ENCODE measurements at places on chromosomes 1 and 21.
A peak's percentile ranks its signal among the peaks of the same experiment; 100 is the strongest.

GRCh38 chr21:38494703-38495102, 3.6 kb downstream of the ERG start:
- no peak for DNase-seq

DNA sequence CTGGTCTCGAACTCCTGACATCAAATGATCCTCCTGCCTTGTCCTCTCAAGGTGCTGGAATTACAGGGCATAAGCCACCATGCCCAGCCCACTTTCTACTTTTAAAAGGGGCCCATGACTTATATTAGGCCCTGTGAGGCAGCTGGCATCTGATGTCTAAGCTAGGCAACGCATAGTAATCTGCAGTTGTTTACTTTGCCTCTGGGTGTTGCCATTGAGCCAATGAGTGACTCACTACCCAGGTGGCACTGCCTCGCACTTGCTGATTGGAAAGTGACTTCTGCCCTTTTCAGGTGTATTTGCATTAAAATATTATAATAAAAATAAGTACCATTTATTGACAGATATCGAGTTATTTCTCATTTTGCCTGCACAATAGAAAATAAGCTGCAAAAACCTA, 84.9 kb downstream of the KIF14 start:
- DNase-seq = no peak

DNA sequence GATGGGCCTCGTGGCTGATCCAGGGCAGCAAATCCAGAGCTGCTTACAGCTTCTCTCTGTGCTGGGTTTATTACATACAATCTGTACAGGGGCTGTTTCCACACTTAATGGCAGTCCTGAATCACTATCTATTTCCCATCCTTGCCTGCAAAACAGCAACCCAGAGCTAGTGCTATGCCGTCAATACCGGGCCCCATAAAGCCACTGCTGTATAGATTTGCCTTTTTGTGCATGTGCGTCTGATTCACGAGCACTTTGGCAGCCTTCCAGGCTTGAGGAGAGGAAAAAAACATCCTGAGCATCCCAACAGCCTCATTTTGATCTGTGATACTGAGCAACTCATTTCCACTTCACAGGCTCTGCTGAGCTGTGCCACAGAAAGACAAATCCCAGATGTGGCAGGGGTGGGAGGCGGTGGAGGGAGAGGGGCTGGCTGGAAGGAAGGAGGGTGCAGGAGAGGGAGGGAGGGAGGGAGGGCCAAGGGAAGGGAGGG, 65.2 kb upstream of the TARBP1 start:
- DNase-seq = peak; percentile 88

DNA sequence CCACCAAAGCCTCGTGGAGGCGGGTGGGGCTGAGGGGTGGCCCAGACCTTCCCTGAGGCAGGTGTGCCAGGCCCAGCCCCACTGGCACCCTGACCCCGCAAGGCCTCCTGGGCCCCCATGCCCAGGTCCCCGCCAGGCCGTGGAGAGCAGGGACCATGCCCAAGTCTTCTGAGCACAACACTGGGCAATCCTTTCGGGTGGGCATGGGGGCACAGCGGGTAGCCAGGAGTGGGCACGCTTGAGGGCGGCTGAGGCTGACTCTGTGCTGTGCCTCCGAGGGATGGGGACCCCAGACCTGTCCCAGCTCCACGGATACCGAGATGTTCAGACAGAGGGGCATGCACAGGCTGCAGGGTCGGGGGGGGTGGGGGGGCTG, 12.9 kb downstream of the CFAP410 start:
- DNase-seq = no peak

DNA sequence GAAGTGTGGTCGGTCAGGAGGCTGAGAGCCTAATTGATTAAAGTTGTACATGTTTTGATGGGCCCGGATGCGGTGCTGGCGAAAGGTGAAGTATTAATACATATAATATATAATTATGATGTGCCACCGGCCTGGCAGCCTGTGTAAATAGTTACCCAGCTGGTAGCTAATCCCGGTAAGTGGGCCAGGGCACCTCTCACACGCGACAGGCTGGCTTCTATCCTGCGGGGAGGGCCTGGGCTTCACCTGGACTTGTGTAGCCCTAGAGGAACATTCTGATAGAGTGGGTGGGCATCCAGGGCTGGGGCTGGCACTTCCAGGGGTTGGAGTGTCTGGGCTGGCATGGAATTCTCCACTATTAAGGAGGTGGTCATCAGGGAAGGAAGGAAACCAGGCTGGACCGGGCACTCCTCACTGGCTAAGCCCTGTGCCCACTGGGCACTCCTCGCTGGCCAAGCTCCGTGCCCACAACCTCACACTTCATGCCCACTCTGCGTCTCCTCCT, 48.3 kb downstream of the IGSF21 start:
- no peak for DNase-seq

DNA sequence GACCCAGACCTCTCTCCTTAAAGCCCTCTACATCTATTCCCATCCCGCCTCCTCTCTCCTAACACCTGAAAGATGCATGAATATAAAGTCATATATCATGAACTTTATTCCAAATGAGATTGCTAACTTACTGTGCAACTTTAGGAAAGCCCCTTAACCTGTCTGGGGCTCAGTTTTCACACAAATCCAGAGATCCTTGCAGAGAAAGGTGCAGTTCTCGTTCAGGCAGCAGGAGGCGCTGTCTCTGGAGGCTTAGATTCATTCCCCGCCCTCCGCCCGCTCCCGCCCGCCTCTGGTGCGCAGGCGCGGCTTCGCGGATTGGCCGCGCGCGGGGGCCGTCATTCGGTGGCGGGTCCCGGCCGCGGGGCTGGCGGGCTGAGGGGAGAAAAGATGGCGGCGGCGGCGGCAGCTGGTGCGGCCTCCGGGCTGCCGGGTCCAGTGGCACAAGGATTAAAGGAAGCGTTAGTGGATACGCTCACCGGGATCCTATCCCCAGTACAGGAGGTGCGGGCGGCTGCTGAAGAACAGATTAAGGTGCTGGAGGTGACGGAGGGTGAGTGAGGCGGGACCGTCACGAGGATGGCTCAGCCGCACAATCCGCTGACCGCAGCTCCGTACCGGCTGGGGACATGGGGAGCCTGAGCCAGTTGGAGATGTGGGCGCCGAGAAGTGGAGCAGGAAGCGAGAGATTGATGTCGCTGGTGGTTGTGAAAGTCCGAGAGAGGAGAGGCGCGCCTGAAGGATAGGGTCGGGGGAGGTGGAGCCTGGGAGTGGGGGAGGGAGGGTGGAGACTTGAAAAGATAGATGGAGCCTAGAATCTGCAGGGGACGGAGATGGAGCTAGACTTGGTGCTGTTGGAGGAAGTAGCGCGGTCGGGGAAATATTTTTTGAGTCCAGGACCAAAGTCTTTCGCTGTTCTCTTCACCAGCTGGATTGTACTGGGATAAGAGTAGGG, at the start of gene IPO9:
Gene IPO9 (plus strand): TSS at position 338 of the 955 bp plus-strand sequence. CDS start 53 bp downstream, at position 391.
- DNase-seq = peak; percentile 74

GRCh38 chr1:206972728-206973127, 2.5 kb upstream of the FCAMR start:
- DNase-seq = no peak

DNA sequence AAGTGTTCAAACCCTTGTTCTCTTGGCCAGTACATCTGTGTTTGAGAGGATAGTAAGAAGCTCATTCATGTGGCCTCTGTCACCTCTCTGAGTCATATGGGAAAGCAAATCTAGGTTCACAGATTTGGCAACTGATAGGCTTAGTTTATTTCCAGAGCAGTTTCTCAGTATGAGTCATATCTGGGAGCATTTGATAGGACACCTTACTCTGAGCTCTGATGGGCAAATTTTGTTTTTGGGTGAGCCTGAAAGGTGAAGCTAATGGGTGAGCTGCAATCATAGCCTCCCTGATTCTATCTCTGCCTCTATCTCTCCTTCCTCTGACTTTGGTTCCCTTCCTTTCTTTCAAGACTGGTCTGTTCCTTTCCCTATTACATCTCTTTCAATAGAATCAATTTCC, 134.4 kb downstream of the S1PR1 start:
- no peak for DNase-seq

- no peak for DNase-seq
Measured at GRCh38 chr1:204980840-204981405, 62.1 kb upstream of the CNTN2 start.

GRCh38 chr1:94000510-94001282, 91.5 kb upstream of the GCLM start:
- DNase-seq = no peak

DNA sequence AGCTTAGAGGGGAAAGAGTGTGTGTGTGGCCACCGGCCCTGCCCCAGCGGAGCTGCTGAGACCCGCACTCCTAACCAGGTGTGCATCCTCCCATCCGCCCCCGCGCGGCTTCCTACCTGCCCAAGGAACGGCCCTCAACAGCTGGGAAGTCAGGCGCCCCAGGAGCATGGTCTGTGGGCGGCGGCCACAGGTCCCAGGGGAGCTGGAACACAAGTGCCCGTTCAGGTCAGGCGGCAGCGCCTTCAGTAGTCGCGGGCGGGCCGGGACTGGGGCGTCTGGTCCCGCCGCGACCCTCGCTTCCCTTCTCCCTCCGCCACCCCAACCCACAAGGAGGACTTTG, 448 bp downstream of the AURKAIP1 start:
- no peak for DNase-seq

GRCh38 chr1:214364786-214365295, 83.9 kb downstream of the SMYD2 start:
- DNase-seq = no peak

- DNase-seq = no peak
Measured at GRCh38 chr1:225712391-225712790, 59.5 kb upstream of the ENAH start.

DNA sequence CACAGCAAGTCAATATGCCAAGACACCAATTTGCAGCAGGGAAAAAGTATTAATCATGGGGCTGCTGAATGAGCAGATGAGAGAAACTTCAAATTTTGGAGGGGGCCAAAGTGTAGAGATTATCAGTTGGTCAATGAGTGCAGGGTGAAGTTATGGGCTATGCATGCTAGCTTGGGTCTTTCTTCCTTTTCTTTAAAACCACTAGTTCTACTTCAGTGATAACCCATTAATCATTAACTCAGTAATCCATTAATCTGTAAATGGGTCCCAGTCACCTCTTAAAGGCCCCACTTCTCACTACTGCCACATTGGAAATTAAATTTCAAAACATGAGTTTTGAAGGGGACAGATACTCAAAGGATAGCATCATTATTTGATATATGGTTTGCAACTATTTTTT, 688.6 kb upstream of the ADGRL4 start:
- no peak for DNase-seq

DNA sequence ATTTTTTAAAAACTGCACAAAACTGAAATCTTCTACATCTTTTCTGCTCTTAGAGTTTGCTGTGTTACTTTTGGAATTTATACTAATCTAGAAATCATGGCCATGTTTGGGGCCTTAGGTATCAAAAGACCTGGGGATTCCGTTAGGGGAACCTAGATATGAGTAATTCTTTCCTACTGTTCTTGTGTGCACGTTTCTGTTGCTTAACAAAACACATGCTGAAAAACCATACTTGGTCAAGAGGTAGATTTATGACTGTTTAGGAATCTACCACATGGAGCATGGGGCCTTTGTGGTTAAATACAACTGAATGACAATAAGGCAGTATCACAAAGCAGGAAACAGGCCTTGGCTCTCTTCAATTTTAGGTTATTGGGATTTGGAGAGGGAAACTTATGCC, 291.9 kb upstream of the USP25 start:
- DNase-seq = no peak

- no peak for DNase-seq
Measured at GRCh38 chr1:110310300-110310699, 28.9 kb upstream of the RBM15 start.

DNA sequence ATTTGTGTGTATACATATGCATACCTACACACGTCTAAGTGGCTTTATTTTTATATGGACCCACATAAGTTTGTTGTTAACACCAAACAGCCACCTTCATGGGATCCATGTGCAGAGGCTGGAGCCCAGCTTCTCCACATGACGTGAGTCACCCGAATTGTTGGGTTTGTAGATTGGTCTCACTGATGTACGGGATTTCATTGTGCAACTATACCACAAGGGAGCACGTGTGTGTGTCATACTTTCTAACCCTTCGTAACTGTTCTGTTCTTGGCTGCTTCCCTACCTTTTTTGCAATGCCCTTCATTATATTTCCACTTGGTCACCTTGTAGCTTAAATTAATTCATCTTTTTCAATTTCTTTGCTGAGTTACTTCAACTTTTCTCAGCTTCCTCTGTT, 21.0 kb downstream of the SPRTN start:
- DNase-seq = no peak

GRCh38 chr1:164858096-164858632, 299.2 kb downstream of the PBX1 start:
- DNase-seq = no peak

GRCh38 chr1:241269116-241269515, 87.9 kb downstream of the RGS7 start:
- DNase-seq = no peak

DNA sequence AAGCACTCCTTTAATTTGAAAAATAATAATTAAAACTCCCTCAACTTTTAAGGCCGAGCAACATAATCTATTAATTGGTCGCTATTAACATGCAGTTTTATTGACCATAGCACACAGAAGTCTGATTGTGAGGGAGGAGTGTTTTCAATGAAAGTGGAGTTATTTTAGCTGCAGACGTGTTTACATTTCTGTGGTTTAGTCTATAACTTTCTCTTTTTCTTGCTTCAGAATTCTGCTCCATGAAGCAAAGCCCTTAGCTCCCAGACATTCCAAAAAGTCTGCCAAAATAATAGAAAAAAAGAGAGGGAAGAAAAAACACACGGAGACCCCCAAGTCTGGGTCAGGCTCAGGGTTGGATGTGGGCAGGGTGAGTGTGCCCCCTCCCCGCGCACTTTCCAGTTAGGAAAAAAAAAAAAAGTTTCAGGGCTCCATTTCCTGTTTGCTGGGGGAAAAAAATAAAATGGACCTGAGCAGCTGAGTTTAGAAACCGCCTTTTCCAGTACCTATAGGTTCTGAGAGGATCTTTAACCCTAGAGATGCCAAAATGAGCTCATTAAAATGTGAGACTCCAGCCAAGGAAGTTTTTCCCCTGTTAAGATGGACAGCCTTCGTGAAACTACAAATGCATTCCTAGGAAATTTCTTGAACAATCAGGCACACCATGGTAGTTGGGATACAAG, 143.7 kb upstream of the ETS2 start:
- DNase-seq = no peak

- DNase-seq = no peak
Measured at GRCh38 chr1:92705446-92705845, 79.5 kb downstream of the EVI5 start.

DNA sequence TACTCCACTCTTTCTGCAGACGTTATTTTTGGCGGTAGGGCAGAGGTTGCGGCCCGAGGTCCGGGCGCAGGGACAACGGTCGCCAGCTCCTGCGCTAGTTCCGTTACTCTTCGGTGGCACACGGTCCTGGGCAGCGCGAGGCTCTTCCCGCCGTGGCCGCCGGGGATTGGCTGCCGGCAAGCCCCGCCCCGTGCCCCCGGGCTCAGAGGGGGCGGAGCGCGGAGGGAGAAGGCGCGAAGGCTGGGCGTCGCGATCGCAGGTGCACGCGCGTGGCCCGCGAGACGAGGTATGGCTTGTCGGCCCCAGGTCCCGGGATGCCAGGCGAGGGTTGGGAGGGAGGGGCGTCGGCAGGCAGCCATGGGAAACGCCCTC, 518 bp upstream of the SHE start:
- no peak for DNase-seq

- no peak for DNase-seq
Measured at GRCh38 chr1:54777431-54777830, 13.1 kb upstream of the PARS2 start.

All from hippocampal formation (tissue), 2 donors.